Hepatic stellate cell (primary cell): ENCODE measurements at places on chromosomes 6 and 20.

DNA sequence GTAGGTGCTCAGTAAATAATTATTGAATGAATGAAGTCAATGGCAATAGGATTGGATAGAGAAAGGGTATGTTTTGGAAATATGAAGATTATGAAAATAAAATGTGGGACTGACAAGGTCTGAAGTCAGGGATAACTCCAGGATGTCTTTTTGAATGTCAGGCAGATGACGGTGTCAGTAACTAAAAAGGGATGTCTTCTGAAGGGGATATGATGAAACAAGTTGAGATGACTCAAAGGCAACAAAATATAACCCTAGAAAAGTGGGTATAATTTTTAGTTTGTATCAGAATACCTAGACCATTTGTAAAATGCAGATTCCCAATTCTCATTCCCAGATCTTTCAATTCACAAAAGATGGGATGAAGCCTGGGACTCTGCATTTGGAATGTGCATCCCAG, 257.3 kb upstream of the SGK1 start:
- DNase-seq = no peak

DNA sequence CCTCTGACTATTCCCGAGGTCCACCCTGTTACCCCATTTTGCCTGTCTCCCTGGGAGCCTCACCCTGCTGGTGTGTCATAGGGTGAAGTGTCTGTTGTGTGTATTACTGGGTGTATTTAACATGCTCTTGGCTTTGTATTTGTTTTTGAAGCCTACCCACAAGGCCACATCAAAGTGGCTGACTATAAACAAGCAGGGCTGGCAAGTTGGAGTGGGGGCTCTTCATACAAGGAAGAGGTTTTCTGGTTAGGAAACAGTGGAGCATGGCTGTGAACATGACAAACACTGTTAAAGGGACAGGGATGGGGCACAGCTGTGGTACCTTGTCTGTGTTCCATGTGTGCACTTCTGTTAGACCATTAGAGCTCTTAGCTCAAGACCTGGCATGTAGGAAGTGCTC, 26.3 kb downstream of the HECA start:
- DNase-seq = no peak

GRCh38 chr6:48916607-48917006, 546.4 kb downstream of the MMUT start:
- no peak for DNase-seq

DNA sequence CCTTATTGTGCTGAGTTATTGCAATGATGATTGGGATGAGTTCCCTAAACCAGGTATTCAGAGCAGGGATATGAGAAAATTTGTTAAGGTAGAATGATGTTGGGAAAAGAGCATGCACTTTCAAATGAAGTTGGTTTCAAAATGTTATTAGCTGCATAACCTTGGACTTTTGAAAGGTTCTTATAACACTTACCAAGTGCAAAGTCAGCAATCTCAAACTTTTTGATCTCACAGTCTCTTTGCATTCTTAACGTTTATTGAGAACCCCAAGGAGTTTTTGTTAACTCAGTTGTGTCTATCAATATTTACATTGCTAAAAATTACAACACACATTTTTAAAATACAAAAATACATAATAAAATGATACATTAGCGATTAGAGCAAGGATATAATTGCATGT, 802.4 kb downstream of the PHF3 start:
- no peak for DNase-seq

DNA sequence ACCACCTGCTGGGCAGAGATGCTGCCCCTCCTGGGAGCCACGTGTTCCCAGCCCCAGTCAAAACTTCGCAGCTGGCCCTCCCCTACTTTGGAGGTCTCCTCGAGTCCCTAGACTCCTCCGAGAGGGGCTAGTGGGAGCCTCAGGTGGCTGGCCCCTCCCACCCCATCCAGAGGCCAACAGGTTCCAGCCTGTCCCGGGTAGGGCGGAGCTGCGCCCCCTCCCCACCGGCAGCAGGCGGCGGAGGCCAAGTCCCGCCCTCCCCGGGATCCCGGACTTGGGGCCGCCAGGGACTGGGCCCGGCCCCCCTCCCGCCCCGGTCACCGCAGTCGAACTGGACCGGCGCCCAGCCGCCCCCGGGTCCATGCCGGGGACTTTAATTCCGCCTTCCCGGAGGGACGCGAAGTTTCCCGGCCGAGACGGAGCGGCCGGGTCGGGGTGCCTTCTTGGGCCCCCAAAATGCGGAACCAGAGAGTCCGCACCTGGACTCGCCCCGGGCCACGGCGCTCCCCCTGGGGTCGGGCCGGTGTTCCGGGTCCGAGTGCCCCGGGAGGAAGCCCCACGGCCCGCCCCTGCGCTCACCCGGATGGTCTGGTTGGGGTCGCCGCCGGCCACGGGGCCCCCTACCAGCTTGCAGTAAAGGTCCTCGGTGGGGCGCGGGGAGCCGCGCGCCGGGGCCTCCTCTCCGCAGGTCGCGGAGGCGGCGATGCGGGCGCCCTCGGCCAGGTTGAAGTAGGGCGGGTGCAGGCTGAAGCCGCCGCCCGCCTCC, 559 bp downstream of the LAMA5 start:
- no peak for DNase-seq

DNA sequence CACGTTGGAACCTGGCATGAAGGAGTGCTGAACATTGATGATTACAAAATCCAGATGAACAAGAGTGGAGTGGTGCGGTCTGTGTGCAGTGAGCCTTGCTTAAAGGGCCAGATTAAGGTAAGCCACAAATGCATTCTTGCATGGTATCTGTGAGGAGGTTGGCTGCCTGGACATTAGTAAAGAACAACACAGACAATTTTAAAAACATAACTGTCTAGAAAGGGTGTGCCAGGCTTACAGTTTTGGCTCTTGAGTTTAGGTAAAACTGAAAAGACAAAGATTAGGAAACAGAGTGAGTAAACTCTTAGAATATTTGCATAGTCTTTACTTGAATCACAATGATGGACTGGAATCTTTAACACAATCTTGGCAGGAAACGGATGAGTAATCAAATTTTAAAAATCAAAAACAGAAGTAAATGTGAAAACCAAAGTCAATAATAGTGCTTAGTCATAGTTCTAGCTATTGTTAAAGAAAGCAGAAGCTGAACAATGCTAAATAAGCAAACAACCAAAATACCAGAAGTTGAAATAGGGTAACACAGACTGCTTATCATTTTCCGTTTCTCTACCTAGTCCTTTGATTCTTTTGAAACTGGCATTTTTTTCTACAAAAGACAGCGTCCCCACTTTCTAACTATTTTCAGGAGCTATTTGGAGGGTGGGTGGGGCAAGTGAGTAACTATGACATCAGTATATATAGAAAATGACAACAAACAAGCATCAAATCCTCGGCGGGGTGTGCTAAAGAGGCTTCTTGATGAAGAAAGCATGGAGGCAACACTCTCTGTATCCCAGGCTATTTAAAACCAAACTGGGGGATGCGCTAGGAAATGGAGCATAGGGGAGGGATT, 185.8 kb upstream of the RAB32 start:
- DNase-seq = peak; percentile 9

DNA sequence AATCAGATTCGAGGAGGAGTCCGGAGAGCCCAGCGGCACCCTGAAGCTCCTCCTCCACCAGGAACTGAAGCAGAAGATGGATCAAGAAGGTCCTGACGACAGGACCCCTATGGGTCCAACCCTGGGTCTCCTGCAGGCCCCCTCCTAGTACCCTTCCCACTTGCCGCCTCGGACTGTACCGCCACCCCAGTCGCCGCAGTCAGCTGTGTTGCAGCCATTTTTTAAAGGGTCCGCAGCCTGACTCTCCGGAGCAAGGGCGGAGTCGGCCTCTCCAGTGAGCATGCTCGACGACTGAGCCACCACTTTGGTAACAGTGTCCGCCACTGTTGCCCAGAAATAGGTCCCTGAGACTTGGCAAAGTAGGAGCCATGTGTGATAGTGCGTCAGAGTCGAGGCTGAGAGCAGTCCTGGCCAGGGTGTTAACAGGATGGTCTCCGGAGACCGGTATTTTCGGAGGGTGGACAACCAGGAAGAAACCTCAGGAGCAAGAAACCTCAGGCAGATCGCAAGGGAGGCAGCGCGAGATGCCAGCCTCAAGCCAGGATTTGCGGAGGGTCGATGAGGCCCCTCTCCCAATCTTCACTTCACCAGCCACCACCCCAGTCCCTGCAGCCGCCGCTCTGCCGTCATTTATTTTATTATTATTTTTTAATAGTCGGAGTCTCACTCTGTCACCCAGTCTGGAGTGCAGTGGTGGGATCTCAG, 294.6 kb upstream of the ZNF337 start:
- no peak for DNase-seq
